Muscle of back (tissue), 13 donors: ENCODE measurements at places on chromosomes 11 and 22. TPM values are rescaled to one million over a fixed set of nuclear protein-coding genes. Genes with fewer than 3 reads are reported as not detected.

- no peak for DNase-seq
These were observed 41.4 kb downstream of the MUC2 start for GRCh38 chr11:1116104-1116503.

HBB gene
- polyA plus RNA-seq, result 1,087 TPM

CDC42EP2 gene
- 28.1 TPM for polyA plus RNA-seq

AGBL2 gene
- 0.40 TPM for polyA plus RNA-seq

ZNF280A gene
- not detected for polyA plus RNA-seq

- no peak for DNase-seq
These were observed 37.9 kb downstream of the CDPF1 start for GRCh38 chr22:46212195-46212594.

ACO2 gene
- polyA plus RNA-seq, result 108 TPM

CHCHD10 gene
- 63.2 TPM for polyA plus RNA-seq

SVIP gene
- 11.1 TPM for polyA plus RNA-seq

OR10G7 gene
- not detected for polyA plus RNA-seq

MRGPRX4 gene
- not detected for polyA plus RNA-seq

SSRP1 gene
- 108 TPM for polyA plus RNA-seq

ACER3 gene
- 8.2 TPM for polyA plus RNA-seq
